Retina (tissue), 1 donor: ENCODE measurements at places on chromosomes 13 and 19.
A peak's percentile ranks its signal among the peaks of the same experiment; 100 is the strongest.

DNA sequence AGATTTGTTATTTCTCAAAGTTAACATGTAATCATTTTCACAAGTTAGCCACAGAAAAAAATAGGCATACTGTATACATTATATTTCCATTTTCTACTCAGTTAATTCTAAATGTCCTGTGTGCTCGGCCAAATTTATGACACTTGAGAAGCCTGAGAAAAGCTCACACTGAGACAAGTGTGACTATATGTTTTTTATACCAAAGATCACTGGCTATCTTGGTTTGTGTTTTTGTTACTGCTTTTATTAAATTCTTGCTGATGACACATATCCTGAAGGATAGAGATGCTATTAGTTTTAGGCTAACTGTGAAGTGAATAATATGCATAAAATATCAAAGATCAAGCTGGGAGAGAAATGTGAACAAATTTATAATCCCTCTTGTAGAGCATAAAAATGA is 49.3 kb upstream of the IL17D start:
- DNase-seq = no peak

DNA sequence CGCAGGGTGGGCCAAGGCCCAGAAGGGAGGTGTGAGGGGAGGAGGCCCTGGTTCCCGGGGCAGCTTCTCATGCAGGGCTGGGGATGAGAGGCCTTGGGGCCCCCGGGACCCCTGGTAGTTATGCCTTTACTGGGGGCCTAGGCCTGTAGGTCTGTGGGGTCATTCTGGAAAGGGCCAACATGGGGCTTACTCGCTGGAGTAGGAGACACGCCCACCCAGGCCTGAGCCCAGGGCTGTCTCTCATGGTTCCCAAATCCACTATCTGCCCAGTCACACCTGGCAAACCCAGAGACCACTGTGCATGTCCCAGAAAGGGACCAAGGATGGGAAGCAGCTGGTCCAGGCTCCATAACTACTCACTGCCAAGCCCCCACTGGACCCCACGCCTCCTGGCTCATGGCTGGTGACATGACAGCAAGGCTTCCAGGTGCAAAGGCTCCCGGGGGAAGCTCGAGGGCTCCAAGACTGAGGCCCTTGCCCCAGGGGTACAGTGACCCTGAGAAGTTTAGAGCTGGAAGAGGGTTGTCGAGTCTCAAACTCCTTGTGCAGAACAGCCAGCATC is 64.2 kb upstream of the ATP12A start:
- no peak for DNase-seq

- DNase-seq = no peak
These were observed 24.4 kb upstream of the KCTD15 start for GRCh38 chr19:33772102-33772857.

DNA sequence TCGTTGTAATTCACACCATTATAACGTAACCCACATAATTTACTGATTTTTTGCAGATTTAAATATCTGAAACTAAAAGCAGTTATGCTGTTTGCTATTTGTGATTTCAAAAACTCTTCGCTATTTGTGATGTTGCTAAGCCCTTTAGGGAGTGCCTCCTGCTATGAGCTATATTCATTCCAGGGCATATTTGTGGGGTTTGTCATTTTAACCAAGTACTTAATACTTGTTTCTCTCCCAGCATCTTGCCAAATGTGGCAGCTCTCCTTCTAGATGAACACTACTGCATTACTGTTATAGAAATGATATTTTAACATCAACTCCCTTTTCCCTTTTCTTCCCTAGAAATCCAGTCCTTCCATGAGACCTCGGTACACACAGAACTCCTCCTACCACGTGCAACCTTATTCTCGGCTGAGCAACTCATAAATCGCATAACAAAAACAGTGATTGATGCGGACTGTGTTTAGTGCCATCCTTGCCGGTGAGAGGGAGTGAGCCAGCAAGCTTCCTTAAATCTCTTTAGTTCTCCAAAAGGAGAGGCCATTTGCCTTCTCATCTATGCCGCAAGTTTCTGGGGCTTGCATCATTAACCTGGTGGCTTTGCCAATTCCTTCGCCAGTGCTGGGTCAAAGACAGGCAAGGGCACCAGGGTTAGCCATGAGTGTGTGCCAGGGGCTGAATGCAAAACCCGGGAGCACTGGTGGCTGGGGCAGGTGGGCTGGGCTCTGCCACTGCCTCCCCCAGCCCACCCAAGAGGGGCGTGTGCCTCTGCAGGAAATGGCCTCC is 33.4 kb downstream of the RFX2 start:
- no peak for DNase-seq

DNA sequence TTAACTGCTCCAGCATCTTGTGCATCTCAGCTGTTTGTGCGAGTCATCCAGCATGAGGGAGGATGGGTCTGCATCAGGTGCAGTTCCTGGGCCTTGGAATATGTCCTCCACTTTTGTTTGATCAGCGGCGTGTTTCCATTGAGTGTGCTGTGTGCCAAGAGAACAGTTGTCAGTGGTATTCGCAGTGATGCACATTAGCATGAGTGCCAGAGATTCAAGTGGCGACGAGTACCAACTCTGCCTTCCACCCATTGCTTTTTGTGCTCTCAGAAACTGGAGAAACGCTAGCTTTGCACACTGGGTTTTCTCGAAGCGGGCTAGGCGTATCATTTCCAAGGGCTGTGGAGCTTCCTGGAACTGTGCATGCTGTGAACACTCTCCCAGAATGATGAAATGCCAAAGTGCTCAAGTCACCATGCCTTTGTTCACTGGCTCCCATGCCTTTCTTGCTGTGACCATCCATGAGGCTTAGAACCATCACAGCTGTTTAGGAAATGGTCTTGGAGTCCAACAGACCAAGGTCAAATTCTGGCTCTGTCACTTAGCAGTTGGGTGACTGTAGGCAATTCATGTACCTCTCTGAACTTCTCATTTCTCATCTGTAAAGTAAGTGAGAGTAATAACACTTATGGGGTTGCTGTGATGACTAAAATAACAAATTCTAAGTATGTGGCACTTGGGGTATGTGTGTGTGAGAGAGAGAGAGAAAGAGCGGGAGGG is 18.4 kb downstream of the LRCH1 start:
- DNase-seq = no peak

DNA sequence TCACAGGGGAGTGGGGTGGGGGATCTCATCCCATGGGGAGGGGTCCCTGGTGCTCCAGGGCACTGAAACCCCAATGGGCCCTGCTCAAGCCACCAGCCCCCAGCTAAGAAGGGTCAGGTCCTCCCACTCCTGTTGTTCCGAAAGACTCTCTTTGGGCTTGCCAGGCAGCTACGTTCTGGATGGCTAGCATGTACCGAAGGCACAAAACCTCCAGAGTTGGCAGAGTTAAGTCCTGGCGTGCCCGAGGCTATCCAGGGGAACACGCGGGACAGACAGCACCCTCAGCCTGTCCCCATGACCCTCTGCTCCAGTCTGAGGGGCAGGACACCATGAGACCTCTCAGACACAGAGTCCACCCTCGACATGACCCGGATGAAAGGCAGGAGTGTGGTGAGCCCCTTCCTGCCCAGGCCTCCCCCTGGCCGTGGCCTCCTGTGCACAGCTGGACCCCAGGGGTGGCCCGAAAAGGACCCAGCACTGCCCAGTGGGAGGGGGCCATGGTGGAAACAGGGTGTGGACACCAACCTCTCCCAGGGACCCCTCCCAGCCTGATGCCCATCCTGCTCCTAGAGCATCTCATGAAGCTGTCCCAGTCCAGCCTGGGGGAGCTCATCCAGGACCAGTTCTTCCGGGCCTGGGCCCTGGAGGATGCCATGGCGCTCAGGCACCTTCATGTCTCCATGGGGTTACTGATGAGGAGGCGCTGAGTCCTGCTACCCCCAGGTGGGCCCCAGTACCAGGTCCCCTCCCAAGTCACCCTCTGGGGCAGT is 53.0 kb upstream of the TPM4 start:
- no peak for DNase-seq

DNA sequence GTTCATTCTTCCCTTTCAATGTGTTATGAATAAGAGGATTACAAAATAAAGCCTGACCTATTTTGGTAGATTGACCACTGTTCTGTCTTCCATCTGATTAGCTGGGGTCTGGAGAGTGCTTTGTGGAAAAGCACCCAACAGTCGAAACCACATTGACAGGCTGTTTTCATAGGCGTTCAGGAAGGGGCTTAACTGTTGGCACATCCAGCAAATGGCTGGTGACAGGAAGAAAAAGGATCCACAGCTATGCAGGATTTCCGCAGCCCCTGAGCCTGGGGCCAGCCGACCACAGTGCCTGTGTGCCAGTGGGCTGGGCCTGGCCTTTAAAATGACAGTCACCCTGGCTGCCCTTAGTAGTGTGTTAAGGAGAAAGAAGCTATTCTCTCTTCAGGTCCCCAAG is 113.3 kb downstream of the SIPA1L3 start:
- peak; percentile 76 for DNase-seq

DNA sequence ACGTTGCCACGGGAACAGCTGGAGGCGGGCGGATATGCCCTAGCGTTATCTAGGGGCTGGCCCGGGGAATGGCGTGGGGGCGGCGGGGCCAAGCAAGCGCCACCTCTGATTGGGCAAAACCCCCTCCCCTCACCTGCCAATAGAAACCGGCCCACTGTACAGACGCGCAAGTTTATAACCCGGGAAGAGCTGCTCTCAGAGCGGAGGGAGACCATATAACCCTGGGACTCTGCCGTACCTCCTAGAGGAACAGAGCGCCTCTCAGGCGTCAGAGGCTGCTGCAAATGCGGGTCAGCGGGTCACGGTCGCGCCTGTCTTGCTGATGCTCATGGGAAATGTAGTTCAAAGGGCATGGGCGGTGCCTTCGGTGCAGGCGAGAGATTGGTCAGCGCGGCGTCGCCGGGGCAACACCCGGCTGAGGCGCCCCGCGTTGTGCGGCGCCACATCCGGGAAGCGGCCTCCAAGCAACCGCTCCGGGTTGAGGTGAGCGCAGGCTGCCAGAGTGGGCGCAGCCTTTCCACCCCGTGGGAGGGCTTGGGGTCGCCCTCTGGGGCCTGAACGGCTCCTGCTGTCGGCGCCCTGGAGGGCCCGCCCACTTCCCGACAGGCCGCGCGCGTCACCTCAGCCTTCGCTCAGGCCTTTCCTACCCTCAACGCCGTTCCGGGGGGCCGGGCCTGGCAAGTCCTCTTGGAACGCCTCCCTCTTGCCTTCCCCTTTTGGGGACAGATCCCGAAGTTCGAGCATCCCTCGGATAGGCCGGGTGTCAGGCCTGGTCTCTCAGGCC is at the start of gene ZNF446:
TSS of gene ZNF446 (plus strand) at position 639 of the 784 bp plus-strand sequence. CDS start 867 bp downstream, outside the sequence.
- DNase-seq = peak; percentile 99

DNA sequence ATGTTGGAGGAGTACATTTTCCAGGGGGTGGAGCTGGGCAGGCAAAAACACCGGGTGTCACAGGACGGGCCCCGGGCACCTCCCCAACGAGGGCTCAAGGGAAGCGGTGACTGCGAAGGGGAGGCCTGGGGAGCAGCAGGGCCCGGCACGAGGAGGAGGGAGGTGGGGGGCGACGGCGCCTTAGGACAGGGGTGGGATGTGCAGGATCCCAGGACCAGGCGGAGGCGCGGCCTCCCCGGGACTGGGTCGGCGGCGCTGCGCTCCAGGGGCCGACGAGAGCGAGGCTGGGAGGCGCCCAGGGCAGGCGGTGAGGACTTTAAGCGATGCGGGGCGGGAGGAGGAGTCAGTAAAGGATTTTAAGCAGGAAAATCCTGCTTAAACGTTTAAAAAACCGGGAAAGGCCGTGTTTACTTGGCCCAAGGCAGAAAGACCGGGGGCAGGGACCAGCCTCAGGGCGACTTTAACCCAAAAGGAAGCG is 427 bp downstream of the ZNF160 start:
- DNase-seq = no peak

DNA sequence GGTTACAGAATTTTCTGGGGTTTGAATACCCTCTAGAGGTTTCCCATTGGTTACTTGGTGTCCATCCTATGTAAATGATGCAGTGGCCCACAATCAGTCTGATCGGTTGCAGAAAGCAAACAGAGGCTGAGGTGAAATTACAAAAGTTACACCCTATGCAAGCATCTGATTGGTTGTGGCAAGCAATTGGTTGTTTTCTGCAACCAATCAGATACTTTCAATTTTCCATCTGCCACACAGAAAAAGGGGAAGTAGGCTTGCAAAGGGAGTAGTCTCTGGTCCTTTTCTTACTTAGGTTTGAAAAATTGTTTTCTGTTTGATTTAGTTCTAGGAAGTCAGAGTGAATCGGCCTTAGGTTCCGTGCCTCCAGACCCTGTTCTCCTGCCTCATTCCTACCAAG is 93.1 kb downstream of the WTIP start:
- no peak for DNase-seq

GRCh38 chr13:44618326-44618725 is 42.2 kb upstream of the TSC22D1 start:
- no peak for DNase-seq

- DNase-seq = no peak
These were observed 3.5 kb downstream of the AKT2 start for GRCh38 chr19:40281381-40282208.

- peak; percentile 56 for DNase-seq
These were observed 2.9 kb downstream of the SOX1 start for GRCh38 chr13:112069845-112070251.
